ENCODE measurements at places on chromosomes 2 and 18.

- DNase-seq = no peak
These were observed 117.0 kb downstream of the AP1S3 start for GRCh38 chr2:223720367-223720766.

DNA sequence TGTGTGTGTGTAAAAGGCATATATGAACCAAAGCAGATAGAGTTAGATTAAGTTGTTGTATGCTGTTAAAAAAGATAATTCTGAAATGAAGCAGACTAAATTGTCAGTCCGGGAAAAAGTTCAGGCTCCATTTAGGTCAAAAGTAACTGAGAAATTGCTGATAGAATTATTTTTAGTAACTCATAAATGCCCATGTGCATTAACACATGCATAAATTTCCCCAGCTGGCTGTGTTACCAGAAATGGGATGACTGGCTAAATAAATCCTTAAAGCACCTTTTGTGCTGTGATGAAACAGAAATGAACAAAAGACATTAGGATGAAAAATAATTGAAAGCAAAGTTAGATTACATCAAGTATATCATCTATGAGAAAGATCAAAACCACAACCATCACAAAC is 111.3 kb downstream of the NYAP2 start:
- DNase-seq = no peak

- DNase-seq = no peak
These were observed 818 bp upstream of the CCDC141 start for GRCh38 chr2:179050755-179051154.

GRCh38 chr2:85619617-85620016 is 3.6 kb downstream of the USP39 start:
- DNase-seq = no peak

- no peak for DNase-seq
These were observed 28.8 kb downstream of the TUBB6 start for GRCh38 chr18:12336887-12337286.

Data from NCI-H2081 (cell line).